SJCRH30 (cell line): ENCODE measurements at places on chromosomes 7 and 10. TPM values are rescaled to one million over a fixed set of nuclear protein-coding genes. Genes with fewer than 3 reads are reported as not detected.
A peak's percentile ranks its signal among the peaks of the same experiment; 100 is the strongest.

Gene TMEM236
- total RNA-seq = not detected in 2 replicates

Gene PKD2L1
- not detected in 2 replicates for total RNA-seq

Gene OPN4
- total RNA-seq = not detected in 2 replicates

Gene SLC29A4
- total RNA-seq = 39.8 and 43.1 TPM in 2 replicates

Gene STEAP2
- total RNA-seq = 0.08 and 0.10 TPM in 2 replicates

Gene HHEX
- total RNA-seq = 2.9 and 4.2 TPM in 2 replicates

Gene PDE1C
- total RNA-seq = 0.02 TPM in 1 of 2 replicates, not detected in the other

GRCh38 chr10:89382757-89383156 lies 4.9 kb downstream of the IFIT1B start:
- no peak for DNase-seq

GRCh38 chr7:105189859-105190492 lies 176.0 kb downstream of the KMT2E start:
- no peak for DNase-seq

GRCh38 chr10:3738855-3739350 lies 46.1 kb downstream of the KLF6 start:
- DNase-seq = no peak

DNA sequence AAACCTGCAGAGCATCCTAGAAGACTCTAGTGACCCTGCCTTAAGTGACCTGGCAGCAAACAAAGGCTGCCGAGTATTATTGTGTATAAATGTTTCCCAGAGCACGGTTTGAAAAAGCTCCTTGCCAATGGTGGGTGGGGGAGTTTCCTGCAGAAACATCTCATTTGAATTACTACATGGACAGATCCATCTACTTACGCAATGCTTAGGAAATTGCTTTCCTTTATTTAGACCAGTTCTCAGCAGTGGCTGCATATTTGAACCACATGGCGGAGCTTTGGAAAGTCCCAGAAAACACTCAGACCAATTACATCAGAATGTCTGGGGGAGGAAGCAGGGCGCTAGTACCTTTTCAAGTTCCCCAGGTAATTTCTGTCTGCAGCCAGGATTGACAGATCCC lies 560.9 kb downstream of the SDK1 start:
- no peak for DNase-seq

GRCh38 chr10:124196659-124197058 lies 103.3 kb upstream of the CHST15 start:
- no peak for DNase-seq

DNA sequence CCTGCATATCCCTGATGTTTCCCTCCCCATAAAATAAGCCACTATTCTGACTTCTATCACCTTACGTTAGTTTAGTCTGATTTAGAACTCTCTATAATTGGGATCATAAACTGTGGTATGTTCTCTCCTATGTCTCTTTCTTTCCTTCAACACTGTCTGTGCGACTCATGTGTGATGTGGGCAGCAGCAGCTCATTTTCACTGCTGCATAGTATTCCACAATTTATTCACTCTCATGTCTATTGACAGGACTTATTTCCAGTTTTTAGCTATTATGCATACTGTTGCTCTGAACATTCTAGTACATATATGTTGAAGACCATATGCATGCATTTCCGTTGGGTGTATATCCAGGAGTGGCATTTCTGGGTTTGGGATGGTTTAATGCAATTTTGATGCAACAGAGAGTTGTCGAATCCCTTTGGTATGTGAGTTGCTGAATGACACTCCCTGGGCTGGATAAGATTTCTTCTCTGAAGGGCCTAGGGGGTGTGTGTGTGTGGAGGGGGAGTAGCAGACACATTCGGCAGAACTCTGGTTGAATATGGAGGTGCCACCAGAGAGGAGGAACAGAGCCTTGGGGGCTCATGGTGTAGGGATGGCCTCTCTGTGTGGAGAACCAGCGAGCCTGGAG lies 87.8 kb upstream of the PCBD1 start:
- DNase-seq = no peak

GRCh38 chr10:15189133-15189885 lies 20.8 kb upstream of the NMT2 start:
- no peak for DNase-seq

DNA sequence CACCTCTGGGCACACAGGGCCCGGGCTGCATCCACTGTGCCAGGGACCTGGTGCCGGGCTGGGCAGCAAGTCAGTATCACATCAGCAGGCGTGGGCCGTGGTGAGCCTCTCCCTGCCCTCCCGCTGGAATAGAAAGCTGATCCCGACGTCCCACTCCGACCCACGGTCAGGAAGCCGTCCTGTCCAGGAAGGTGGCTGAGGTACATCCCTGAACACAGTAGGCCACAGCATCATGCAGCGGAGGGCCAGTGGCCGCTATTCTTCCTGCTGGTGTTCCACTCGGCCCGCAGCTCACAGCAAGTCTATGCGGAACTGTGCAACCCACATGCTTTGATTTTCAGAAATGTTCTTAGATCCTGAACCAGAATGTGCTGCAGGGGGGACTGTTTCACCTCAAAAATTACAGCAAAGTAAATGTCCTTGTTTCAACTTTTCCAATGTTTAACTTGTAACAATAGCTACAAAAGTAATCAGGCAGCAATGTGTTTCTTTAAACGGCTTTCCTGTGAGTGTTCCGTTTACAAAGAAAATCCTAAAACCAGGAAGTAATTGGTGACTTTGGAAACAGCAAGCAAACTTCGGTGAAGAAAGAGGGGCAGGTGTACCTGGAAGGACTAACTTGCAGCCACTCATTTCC lies 676 bp upstream of the GPR146 start:
- no peak for DNase-seq

- DNase-seq = peak; percentile 77
Measured at GRCh38 chr10:31721096-31721495, 207.5 kb downstream of the ARHGAP12 start.

DNA sequence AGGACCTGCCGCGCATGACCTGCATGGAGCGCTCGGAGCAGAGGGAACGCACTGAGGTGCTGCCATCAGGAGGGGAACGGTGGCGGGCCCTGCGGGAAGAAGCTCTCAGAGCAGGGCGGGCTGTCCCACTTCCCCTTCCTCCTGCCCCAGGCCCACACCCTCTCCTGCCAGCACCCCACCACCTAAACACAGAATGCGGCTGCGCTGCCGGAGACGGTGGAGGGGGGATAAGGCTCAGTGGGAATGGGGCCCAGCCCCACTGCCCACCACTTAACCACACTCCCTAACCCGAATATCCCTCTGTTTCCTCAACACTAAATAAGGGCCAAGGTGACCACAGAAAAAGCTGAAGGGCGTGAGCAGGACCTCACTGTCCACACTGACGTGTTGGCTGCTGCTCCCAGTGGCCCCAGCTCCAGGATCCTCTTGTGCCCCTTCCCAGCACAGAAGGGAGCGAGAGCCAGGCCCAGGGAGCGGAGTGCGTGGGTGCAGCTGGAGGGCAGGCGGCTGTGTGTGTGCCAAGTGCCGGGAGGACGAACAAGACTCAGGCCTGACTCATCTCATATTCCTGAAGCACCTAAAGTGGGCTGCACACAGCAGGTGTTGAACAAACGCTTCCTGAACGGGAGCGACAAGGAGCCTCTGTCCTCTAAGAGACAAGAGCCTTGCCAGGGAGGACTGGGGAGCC lies 116.8 kb downstream of the MAD1L1 start:
- DNase-seq = no peak

GRCh38 chr7:28700790-28701203 lies 257.3 kb downstream of the TRIL start:
- no peak for DNase-seq

DNA sequence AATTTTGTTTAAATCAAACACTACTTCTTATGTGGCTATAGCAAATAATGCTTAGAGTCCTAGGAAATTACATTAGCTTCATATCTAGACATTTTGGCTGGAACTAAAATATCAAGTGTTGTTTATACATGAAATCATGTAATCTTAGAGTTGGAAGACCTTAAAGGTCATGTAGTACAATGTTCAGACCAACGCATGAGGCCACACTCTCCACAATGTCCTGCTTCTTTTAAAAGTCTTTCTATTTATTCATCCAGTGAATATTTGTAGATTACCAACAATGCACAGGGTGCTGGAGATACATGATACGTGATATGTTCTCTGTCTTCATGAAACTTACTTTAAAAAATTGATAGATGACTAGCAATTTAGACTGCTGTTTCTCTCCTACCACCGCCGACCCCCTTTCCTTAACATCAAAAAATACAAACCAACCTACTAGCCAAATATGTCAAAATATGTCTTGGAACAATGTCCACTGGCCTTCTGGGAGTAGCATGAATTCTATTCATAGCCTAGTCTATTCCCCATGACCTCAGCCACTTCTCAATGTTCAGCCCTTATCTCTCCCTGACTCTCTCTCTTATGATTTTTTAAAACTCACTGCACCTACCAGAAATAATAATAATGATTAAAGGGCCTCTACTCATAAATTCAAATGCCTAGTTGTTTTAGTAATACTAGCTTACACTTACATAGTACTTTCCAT lies 59.5 kb upstream of the CAV2 start:
- DNase-seq = no peak

DNA sequence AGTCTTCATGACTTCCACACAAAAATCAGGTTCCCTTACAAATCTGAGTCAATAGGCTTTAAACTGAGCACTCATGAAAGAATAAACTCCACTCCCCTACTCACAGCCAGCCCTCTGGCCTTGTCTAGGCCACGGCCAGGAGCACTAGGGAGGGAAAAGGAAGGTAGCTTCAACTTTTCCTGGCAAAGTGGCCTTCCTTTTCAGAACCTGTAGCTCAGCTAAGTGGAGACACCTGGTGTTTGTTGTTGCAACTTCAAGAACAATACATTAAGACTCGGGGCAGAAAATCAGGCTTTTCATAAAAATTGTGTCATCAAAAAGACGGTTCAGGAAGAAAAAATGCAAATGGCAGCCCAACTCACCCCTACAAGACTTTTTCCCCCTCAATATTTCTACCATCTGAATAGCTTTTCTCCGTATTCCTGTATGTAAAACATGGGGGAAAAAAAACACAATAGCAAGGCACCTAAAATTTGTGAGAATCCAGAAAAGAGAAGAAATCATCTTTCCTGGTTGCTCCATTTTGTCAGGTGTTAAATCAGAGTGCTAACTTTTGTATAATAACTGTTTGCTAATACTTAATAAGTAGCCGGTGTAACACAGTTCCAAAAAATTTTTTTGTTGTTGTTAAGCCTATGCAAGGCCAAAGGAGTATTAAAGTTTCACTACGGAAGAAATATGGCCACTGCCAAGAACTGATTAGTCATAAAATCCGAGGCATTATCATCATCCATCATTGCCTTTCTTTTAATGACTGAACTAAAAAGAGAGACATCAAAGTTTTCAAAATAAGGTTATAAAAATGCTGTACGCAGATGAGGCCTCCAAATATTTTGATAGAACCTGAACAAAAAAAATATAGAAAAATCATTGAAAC lies 66.2 kb upstream of the ARID5B start:
- peak; percentile 64 for DNase-seq

DNA sequence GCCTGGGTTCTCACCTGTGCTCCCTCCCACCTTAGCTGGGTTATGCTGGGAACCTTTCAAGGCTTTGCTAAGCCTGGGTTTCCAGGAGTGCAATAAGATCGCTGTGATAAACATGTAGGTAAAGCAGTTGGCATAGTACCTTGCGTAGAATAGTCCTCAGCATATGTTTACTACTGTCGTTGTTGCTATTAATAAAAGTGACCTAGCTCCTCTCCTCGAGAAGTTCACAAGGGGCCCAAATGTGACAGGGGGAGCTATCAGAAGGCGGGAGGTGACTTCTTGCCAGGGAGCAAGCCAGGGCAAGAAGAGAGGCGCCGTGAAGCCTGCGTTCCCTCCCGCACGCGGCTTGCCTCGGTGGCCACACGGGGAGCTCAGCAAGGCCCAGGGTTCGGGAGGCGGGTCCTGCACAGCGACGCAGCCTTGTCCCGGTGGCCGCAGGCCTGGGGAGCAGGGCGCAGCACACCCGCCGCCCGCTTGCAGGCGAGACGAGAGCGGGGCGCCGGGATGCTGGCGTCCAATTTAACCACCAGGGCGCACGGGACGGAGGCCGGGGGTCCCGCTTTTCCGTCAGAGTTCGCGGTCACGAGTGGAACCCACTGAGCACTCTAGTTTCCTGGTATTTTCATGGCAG lies 106.2 kb downstream of the SNX10 start:
- DNase-seq = peak; percentile 24

- DNase-seq = peak; percentile 70
Measured at GRCh38 chr10:28533571-28534304, 820 bp downstream of the WAC start.

DNA sequence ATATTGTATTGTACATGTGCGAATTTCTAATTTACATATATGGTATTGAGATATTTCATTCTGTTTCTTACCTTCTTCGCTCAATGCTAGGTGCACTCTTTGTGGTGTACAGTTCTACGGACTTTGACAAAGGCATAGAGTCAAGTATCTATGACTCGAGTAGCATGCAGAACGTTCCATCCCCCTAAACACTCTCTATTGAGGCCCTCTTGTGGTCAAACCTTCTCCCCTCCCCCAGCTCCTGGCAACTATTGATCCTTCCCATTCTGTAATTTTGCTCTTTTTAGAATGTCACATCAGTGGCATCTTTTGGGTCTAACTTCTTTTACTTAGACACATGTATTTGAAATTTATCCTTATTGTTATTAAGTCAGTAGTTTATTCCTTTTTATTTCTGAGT lies 30.7 kb upstream of the GDF10 start:
- no peak for DNase-seq

- no peak for DNase-seq
Measured at GRCh38 chr7:158054611-158055010, 533.0 kb downstream of the PTPRN2 start.

DNA sequence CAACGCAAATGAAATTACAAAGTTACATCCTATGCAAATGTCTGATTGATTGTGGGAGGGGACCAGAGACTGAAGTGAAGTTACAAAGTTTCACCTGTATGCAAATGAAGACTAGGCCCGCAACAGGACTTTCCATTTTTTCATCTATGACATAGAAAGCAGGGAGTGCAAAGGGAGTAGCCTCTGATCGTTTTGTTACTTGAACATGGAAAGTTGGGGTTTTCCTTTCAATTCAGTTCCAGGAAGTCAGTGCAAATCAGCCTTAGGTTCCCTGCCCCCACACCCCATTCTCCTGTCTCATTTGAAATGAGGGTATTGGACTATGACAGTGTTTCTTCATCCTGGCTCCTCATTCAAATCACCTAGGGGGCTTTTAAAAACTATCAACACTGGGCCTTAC lies 96.9 kb upstream of the HABP2 start:
- DNase-seq = no peak

DNA sequence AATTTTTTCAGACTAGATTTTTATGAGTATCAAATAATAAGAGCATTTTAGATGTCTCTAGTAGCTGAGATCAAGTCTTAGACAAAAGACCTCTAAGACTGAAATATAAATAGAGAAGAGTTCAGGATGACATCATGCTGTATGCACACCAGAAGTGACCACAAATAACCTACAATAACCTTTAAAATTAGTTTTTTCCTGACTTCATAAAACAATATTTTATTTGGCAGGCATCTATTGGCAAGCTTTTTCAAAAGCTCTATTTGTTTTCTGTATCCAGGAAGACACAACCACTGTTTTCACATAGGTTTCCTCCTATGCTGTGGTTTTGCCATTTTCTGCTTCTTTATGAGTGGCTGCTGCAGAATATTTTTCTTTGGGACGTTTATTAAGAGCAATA lies 359.1 kb downstream of the CRPPA start:
- DNase-seq = peak; percentile 44

- peak; percentile 30 for DNase-seq
Measured at GRCh38 chr10:50604049-50604640, 19.6 kb downstream of the SGMS1 start.

DNA sequence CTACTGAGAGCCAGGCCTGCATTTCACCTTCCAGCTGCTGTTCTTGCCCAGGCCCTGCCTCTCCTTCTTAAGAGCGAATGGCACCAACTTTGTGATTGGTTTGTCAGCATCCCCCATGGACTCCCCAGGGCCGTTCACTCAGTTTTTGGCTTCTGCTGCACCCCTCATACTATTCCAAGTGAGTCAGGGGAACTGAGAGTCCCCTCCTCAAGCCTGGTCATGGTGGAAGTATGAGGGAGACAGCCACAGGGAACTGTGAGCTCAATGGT lies 62.4 kb upstream of the ANTXRL start:
- DNase-seq = no peak
